ENCODE measurements at places on chromosomes 2 and 18.

DNA sequence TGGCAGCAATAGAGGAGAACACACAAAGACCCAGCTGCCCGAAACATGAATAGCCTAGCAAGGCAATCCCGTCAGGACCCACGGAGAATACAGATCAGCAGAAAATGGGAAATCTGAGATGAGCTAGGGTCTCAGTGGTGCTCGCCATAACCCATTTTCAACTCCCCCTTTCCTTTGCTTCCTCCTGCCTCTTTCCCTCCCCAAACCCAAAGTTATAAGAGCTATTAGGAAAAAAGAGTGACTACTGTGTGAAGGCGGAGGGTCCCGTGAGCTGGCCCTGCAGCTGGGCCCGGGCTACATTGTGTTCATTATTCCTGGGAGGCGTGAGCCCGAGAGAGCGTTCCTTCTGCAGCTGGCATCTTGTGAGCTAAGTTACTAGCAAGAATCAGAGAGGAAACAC lies 118.4 kb downstream of the PID1 start:
- no peak for DNase-seq

DNA sequence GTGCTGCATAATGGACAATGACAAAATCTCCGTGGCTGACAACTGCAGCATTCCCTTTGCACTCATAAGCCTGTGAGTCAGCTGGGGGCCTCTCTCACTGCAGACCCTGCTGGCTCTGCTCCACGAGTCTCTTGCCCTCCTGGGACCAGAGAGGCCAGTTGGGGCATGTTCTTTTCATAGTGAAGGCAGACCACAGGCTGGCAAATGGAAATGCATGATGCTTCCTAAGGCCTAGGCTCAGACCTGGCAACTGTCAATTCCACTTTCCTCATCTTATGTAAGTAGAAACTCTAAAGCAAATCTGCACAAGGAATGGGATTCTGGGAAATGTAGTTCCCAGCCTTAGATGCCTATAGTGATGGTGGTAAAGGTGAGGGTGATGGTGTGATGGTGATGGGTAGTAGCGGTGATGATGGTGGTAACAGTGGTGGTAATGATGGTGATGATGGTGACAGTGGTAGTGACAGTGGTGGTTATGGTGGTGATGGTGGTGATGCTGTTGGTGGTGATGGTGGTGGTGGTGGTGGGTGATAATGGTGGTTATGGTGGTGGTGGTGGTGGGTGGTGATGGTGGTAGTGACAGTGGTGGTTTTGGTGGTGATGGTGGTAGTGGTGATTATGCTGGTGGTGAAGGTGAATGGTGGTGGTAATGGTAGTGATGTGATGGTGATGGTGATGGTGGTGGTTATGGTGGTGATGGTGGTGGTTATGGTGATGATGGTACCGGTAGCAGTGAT lies 185.8 kb upstream of the ARL4C start:
- no peak for DNase-seq

DNA sequence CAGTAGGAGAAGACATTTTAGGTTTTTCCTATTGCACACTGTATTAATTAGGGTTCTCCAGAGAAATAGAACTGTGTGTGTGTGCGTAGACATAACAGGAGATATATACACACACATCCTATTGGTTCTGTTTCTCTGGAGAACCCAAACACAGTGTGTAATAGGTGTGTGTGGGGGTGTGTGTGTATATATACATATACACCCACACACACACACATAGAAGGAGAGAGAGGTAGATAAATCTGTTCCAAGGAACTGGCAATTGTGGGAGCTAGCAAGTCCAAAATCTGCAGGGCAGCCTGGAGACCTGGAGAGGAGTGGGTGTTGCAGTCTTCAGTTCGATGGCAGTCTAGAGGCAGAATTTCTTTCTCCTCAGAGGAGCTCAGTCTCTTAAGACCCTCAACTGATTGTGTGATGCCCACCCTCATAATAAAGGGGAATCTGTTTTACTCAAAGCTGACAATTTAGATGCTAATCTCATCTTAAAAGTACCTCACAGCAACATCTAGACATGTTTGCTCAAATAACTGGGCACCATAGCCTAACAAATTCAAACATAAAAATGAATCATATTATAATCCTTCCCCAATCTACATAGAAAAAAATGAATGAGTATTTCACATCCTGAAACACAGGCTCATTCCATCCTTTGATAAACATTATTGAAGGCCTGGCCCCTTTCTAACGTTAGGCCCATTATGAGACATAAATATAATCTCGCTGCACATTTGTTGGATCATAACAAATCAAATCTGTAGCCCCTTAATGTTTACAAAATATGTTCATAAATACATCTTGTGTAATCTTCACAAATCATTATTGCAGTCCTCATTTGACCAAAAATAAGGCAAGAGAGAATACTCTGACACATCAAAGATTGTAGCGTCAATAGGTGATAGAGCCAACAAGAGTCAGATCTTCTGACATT lies 35.1 kb upstream of the RTN4 start:
- no peak for DNase-seq

- DNase-seq: no peak
Observed at GRCh38 chr2:129481306-129482219, 497.9 kb upstream of the RAB6C start.

DNA sequence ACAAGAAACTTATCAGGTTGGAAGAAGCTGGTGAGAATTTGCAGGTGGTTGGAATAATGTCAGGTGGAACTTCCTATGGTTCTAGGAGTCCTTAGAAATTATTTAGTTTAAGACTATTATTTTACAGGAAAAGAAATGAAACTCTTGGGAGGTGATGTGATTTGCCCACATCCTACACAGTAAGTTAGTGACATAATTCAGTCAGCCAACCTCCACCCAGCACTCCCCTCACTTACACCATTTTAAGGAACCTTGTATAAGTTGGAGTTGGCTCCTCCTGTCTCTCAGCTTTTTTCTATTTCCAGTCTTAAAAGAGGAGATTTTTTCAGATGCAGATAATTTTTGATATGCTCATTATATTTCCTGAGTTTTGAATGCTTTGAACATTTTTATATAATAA lies 86.4 kb downstream of the SKA1 start:
- DNase-seq: no peak

GRCh38 chr2:164252568-164253287 lies 368.6 kb downstream of the GRB14 start:
- no peak for DNase-seq

GRCh38 chr2:88416016-88416663 lies 36.4 kb downstream of the FOXI3 start:
- DNase-seq: no peak

GRCh38 chr2:40371525-40372282 lies 80.2 kb downstream of the SLC8A1 start:
- DNase-seq: no peak

- no peak for DNase-seq
Observed at GRCh38 chr2:146193619-146194018, 1651.2 kb upstream of the ACVR2A start.

DNA sequence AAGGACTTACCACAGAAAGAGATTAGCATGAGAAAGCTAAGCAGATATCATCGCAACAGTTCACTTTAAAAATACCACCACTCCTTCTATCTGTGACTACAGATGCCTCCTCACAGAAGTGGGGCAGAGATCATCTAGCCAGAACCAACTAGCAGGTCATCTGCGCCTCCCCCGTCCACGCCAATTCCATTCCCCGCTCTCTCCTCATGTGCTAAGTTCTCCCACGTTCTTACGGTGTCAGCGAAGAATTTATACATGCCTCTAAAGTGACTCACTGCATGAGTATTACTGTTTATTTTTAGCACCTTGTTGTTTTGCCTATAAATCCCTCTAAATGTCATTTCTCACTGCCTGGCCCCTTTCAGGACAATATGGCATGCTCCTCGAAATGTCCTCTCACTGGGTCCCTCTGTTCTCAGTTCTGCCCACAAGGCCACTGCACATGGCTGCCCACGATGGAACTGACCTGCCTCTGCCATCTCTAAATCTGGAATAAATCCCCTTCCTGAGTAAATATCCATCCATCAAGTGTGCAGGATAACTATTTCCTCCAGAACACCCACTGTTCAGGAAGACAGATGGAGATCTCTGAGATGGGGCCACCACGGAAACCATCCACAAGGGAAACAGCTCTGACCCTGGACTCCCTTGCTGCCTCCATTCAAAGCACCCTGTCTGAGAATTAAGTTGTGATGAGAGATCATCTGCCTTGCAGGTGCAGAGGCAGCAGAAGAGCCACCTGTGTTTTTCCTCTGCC lies 137.7 kb downstream of the IRS1 start:
- no peak for DNase-seq

GRCh38 chr2:237889811-237890210 lies 30.4 kb downstream of the RAMP1 start:
- DNase-seq: no peak

DNA sequence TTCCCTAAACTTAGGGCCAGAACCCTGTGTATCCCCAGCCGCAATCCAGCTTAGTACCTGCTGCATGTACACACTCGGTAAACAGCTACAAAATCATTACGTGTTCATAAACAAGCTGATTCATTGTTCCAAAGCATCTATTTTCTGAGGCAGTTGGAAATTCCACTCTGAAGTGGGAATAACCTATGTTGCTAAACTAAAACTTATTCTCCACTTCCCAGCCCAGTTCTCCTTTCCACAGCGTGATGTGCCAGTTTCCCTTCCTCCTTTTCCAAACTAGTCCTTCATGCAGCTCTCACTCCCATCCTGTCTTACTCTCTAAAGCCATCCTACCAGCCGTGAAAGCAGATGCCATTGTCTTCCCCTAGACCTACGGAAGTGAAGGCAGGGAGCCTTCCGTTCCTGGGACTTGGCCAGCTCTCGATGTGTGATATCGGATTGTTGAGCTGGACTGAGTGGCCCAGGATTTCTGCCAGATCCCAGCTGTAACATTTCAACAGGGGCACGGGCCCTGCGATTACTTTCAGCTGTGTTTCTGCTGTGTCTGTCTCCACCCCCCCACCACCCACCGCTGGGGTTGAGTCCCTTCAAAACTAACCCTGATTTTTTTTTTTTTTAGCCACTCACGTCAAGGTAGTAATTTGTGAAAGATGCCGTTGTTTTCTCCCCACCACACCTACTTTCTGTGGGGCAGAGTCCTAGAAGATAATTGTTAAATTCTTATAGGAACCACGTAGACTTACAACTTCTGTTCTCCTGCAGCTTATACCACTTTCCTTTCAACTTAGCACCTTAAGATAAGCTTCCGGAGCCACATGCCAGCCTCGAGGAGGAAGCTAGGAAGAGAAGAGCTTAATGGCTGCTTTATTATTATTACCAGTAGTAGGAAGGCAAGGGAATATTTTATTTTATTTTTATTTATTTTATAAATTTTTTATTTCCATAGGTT lies 100.9 kb downstream of the CRIM1 start:
- DNase-seq: no peak

- no peak for DNase-seq
Observed at GRCh38 chr2:129751409-129751808, 228.1 kb upstream of the RAB6C start.

- no peak for DNase-seq
Observed at GRCh38 chr2:20052861-20053281, 1.4 kb upstream of the LAPTM4A start.

DNA sequence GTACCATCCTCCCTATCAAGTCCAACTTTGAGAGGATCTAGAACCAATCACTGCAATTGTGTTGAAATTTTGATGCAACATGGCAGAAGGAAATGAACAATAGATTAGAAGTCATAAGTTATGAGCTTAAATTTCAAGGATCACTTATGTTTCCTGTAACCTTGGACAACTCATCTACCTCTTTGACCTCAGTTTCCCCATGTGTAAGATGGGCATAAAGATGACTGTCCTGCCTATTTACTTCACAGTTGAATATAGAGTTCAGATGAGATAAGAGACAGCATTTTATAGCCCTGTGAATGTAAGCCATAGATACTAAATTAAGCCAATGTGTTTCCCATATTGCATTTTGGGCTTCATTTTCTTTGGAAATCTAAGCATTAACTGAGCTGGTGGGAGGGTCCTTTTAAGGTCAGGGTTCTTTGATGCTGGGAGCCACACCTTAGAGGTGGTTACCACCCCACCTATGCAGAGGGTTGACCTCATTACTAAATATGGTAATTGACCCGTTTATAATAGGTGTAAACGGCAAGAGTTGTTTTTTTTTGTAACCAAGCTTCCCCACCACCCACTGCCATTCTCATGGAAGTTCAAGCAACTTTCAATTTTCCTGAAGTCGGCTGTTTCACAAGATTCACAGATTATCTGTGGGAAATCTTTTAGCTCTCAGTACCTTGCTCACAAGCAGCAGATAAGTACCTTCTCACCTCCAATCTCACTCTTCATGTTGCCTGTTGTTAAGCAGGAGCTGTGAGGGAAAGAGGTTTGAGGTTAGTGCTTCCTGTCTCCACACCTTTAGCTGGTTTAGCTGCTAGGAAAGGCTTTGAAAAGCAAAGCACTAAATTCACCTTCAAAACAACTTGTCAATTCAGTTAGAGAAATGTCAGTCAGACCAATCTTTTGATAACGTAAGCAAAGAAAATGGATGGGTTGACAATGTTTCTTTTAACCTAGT lies 13.3 kb downstream of the CD28 start:
- DNase-seq: no peak

DNA sequence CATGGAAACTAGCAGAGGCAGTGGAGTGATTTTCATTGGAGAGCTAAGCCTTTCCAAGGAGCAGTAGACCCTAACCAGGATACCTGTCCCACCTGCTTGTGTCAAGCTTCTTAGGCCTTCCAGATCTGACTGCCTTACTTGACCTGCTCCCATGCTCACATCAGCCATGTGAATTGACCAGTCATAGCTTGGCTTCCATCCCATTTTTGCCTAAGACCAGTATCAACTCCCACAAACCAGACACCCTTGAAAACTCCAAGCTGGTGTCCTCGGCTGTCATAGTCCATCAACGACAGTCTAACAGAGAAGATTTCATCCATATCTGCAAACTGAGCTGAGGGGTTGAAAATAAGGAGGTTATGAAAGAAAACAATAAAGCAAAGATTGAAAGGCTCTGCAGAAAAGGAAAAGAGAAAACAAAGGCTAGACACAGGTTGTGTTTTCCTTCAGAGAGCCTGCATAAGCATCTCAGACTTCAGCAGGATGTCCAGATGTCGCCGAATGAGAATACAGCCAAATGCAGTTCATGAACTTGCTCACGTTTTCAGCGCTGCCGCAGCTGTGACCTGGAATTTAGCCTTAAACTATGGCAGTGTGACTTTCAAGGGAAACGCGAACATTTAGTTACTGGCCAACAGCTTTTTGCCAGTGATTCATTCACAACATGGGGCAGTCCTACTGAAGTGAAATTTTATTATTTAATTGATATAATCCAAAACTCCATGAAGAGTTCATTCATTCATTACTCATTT lies 868.1 kb upstream of the ID2 start:
- no peak for DNase-seq

DNA sequence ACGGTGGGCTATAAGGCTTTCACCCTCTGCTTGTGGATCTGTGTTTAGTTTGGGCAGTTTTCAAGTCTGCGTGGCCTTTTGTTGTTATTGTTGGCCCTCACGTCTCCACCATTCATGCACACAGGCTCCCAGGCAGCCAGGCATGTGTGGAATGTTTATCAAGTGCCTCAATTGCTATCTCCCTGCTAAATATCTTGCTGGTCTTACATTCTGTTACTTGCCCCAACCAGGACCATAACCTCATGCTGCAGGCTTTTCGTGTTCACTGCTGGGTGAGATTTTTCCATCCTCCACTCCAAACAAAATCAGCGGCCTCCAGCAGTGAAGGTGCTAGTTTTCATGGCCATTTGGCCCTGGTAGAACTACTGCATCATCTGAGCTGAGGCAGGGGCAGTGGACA lies 63.0 kb upstream of the DSC1 start:
- no peak for DNase-seq

GRCh38 chr2:220779931-220780330 lies 792.2 kb downstream of the EPHA4 start:
- no peak for DNase-seq

Measured in activated T-helper 1 cell treated with Interleukin-2 at 50 U/mL for 16 hours (primary cell).